ENCODE measurements at places on chromosomes 5 and 9.
A peak's percentile ranks its signal among the peaks of the same experiment; 100 is the strongest.

- no peak overlapping the region for H3K4me3 ChIP-seq
- DNase-seq = no peak
- no peaks in the 10 kb centered on the region for H3K36me3 ChIP-seq
These were observed 369.9 kb downstream of the DNAH5 start for GRCh38 chr5:13574574-13574973.

DNA sequence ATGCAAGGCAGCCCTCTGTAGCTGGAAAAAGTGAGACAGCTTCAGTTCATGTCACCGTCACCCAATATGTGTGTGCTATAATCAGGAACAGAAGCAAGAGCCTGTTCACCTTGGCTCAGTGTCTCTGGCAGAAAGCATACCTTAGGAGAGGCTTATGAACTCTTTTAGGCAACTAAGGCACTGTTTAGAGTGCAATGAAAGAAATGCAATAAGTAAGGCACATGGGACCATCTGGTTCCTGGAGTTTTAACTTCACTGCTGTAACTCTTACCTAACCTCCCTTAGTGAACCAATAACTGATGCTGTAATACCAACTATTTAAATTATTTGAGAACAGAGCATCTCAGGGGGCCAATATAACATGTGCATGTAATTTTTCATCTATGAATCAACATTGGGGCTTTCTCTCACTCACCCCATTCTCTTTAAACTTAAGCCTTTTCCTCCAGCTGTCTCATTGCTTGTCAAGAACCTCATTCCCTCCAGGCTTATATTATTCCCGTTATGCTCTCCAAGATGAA lies 32.4 kb downstream of the C9 start:
- H3K36me3 ChIP-seq = no peaks in the 10 kb centered on the region
- no peak overlapping the region for H3K27ac ChIP-seq
- no peaks in the 10 kb centered on the region for H3K27me3 ChIP-seq
- H3K4me3 ChIP-seq = no peak overlapping the region

GRCh38 chr5:88890070-88890781 lies 7.2 kb upstream of the MEF2C start:
- H3K4me1 ChIP-seq = peaks cover 39% of the 10 kb centered on the region
- H3K4me3 ChIP-seq = peak overlapping the region; percentile 52
- peaks cover 15% of the 10 kb centered on the region for H3K27me3 ChIP-seq
- DNase-seq = no peak

- no peaks in the 10 kb centered on the region for H3K27me3 ChIP-seq
- H3K36me3 ChIP-seq = no peaks in the 10 kb centered on the region
- H3K4me3 ChIP-seq = no peak overlapping the region
These were observed 4.1 kb downstream of the NR6A1 start for GRCh38 chr9:124766815-124767554.

- H3K36me3 ChIP-seq = peaks cover 80% of the 10 kb centered on the region
- H3K4me3 ChIP-seq = no peak overlapping the region
- H3K27ac ChIP-seq = no peak overlapping the region
- H3K27me3 ChIP-seq = no peaks in the 10 kb centered on the region
- no peak for DNase-seq
- no peaks in the 10 kb centered on the region for H3K4me1 ChIP-seq
These were observed 13.1 kb downstream of the TLN1 start for GRCh38 chr9:35718721-35719511.

DNA sequence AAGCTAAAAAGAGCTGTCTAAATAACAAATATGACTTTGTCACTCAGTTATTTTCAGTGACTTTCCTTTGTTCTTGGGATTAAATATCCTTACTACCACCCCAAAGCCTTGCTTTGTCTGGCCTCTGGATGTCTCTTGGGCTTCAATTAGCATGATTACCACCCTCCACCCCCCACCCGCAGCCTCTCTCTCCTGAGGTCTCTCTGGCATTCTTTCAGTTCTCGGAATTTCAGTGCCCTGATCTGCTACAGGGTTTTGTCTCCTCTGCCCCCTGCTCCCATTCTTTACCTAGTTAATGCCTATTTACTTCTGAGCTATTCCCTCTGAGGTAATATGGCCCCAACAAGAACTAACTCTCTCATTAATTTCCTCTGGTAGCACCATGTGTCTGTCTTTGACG lies 376.4 kb downstream of the DEPDC1B start:
- no peak for DNase-seq
- H3K4me1 ChIP-seq = no peaks in the 10 kb centered on the region
- H3K4me3 ChIP-seq = no peak overlapping the region
- no peaks in the 10 kb centered on the region for H3K36me3 ChIP-seq

DNA sequence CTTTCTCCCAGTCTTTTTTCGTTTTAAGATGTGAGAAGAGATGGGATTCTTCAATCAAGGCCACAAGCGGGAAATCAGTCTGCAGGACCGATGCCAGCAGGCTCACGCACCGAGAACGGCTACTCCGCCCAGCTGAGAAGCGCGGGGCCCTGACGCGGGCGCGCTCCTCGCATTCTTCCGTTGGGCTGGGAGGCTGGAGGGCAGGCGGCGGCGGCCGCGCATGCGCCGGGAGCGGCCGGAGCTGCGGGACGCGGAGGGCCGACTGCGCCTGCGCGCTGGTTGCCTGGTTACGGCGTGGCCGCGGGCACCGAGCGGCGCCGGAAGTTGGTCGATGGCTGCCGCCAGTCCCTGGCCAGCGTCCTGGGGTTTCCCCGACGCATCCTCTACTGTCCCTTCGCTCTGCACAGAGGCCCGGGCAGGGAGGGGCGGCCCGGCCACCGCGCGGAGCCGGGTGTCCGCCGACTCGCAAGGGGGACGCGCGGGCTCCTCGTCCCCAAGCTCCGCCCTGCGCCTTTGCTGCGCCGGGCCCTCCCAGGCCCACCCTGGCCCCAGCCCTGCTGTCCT lies 831 bp upstream of the SEC16A start:
- peak overlapping the region; percentile 100 for H3K27ac ChIP-seq
- peaks cover 54% of the 10 kb centered on the region for H3K4me1 ChIP-seq
- peaks cover 12% of the 10 kb centered on the region for H3K36me3 ChIP-seq

DNA sequence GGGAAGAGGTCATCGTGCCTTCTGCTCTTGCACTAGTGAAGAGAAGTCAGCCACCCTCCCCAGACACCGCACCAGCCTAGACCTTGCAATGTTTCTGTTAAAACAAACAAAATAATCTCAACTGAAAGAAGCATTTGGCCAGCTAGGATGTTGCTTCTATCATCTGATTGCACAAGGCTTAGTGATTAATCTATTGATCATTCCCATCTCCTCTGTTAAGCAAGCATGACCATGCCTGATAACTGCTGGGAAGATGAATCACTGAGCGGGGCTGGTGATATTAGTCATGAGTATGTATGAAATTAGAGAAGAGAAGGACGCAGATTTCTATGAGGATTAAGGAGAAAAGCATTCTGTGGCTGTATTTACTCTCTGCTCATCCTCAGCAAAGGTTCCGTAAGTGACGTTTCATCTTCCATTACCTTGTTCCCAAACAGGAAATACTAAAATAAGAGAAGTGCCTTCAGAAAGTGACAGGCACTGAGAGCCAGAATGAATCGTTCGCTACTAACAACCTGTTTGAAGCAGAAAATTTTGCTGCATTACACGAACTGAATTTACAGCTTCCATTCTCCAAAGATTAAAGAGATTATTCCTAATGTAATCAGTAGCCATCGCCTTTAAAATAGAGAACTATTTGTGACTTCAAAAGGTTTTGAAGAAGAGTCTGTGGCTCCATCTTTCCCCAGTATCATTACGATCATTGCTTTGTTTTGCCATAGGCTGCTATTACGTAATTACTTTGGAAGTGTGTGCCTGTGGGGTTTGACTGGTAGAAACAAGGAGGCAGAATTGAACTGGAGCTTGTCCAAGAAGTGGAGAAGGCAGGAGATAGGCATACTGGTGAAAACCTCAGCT lies 219.1 kb downstream of the MED10 start:
- H3K27ac ChIP-seq = no peak overlapping the region
- H3K36me3 ChIP-seq = no peaks in the 10 kb centered on the region

- H3K36me3 ChIP-seq = no peaks in the 10 kb centered on the region
- no peaks in the 10 kb centered on the region for H3K4me1 ChIP-seq
- no peak for DNase-seq
- no peak overlapping the region for H3K27ac ChIP-seq
- H3K27me3 ChIP-seq = no peaks in the 10 kb centered on the region
- H3K4me3 ChIP-seq = no peak overlapping the region
These were observed 93.3 kb upstream of the RAI14 start for GRCh38 chr5:34562791-34563190.

GRCh38 chr5:142432369-142432863 lies 107.6 kb upstream of the SPRY4 start:
- peaks cover 10% of the 10 kb centered on the region for H3K4me1 ChIP-seq
- no peaks in the 10 kb centered on the region for H3K36me3 ChIP-seq

GRCh38 chr5:5638211-5638610 lies 215.7 kb downstream of the ICE1 start:
- DNase-seq = no peak
- no peak overlapping the region for H3K27ac ChIP-seq
- no peak overlapping the region for H3K4me3 ChIP-seq
- no peaks in the 10 kb centered on the region for H3K27me3 ChIP-seq

- no peaks in the 10 kb centered on the region for H3K4me1 ChIP-seq
- H3K36me3 ChIP-seq = no peaks in the 10 kb centered on the region
- no peak overlapping the region for H3K27ac ChIP-seq
- no peak for DNase-seq
- no peaks in the 10 kb centered on the region for H3K27me3 ChIP-seq
These were observed 25.8 kb upstream of the FRRS1L start for GRCh38 chr9:109192732-109193361.

DNA sequence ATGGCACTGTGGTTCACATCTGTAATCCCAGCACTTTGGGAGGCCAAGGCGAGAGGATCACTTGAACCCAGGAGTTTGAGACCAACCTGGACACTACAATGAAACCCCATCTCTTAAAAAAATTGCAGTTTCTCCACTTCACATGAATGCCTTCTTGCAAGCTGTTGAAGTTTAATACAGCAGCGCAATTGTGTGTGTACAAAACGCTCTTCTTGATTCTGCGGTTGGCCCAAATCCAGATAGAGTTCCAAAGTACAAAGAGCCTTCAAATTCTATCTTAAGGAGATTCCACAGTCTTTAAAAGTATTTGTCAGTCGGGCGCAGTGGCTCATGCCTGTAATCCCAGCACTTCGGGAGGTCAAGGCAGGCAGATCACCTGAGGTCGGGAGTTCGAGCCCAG lies 9.3 kb upstream of the SETX start:
- no peaks in the 10 kb centered on the region for H3K36me3 ChIP-seq
- peaks cover 24% of the 10 kb centered on the region for H3K4me1 ChIP-seq
- no peak overlapping the region for H3K4me3 ChIP-seq
- no peaks in the 10 kb centered on the region for H3K27me3 ChIP-seq

DNA sequence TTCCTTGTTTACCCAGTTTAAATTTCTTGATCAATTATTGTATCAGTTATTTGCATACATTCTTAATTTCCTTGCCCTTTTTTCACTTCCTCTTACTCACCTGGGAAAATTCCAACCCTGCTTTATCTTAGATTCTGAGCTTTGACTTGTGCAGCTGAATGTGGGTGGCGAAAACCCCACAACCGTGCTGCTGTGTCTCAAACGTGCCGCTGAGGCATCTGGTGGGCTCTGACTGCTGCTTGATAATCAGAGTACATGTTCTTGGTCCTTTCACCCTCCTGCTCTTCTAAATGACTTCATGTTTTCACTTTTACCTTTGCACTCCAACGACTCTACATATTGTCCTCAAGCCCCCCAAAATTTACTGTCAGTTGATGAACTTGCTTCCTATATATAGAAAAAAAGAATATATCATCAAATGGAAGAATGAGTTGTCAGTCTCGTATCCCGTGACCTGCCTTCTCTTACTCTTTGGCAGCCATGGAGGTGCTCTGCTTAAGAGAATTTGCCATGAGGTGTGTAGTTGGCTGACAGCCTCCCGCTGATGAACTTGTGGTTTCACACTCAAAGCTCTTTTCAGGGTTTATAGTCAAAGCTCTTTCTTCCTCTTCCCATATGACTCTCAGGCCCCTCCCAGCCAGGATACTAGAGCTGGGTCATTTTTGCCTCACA lies 14.0 kb upstream of the JAK2 start:
- no peaks in the 10 kb centered on the region for H3K4me1 ChIP-seq
- no peak overlapping the region for H3K27ac ChIP-seq
- no peaks in the 10 kb centered on the region for H3K36me3 ChIP-seq
- no peaks in the 10 kb centered on the region for H3K27me3 ChIP-seq
- H3K4me3 ChIP-seq = no peak overlapping the region

- DNase-seq = no peak
- H3K4me3 ChIP-seq = no peak overlapping the region
- H3K36me3 ChIP-seq = no peaks in the 10 kb centered on the region
- no peaks in the 10 kb centered on the region for H3K4me1 ChIP-seq
- no peaks in the 10 kb centered on the region for H3K27me3 ChIP-seq
These were observed 799.9 kb upstream of the TYRP1 start for GRCh38 chr9:11893331-11893730.

- no peak overlapping the region for H3K27ac ChIP-seq
- H3K4me1 ChIP-seq = no peaks in the 10 kb centered on the region
- H3K4me3 ChIP-seq = no peak overlapping the region
- no peaks in the 10 kb centered on the region for H3K27me3 ChIP-seq
- no peak for DNase-seq
- H3K36me3 ChIP-seq = no peaks in the 10 kb centered on the region
These were observed 951.9 kb upstream of the DMAC1 start for GRCh38 chr9:8751406-8751930.

- H3K27ac ChIP-seq = no peak overlapping the region
- no peaks in the 10 kb centered on the region for H3K4me1 ChIP-seq
- no peak for DNase-seq
- no peak overlapping the region for H3K4me3 ChIP-seq
- H3K36me3 ChIP-seq = no peaks in the 10 kb centered on the region
- no peaks in the 10 kb centered on the region for H3K27me3 ChIP-seq
These were observed 165.6 kb downstream of the YTHDC2 start for GRCh38 chr5:113678924-113679575.

- DNase-seq = no peak
- no peaks in the 10 kb centered on the region for H3K36me3 ChIP-seq
- H3K27ac ChIP-seq = no peak overlapping the region
- H3K4me3 ChIP-seq = no peak overlapping the region
- no peaks in the 10 kb centered on the region for H3K27me3 ChIP-seq
These were observed 236.5 kb downstream of the DRD1 start for GRCh38 chr5:175207321-175208040.

DNA sequence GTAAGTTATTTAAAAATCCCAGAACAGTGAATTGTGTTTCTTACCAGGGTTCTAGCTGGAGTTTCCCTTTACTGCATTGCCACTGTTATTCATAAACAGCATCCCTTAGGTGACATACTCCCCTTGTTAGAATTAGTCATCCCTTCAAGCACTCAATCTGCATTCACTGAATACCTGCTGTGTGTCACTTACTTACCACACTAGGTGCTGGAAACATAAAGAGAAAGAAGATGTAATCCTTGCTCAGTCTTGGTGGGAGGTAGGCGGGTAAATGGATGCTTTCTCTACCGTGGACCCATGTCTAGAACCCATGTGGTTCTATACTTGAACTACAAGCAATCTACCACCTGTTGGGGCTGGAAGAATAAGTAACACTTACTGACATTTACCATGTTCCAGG lies 371.6 kb downstream of the KDM4C start:
- H3K4me1 ChIP-seq = no peaks in the 10 kb centered on the region
- H3K36me3 ChIP-seq = peaks cover 3% of the 10 kb centered on the region
- no peaks in the 10 kb centered on the region for H3K27me3 ChIP-seq
- DNase-seq = no peak
- no peak overlapping the region for H3K27ac ChIP-seq

GRCh38 chr5:43602461-43603343 lies at the start of gene NNT:
Gene NNT, plus strand, starts transcription at chr5:43603180. Its CDS starts 6,016 bp downstream, at chr5:43609196.
- H3K4me1 ChIP-seq = peaks cover 35% of the 10 kb centered on the region
- no peaks in the 10 kb centered on the region for H3K27me3 ChIP-seq
- peak; percentile 19 for DNase-seq
- H3K27ac ChIP-seq = peak within 1 kb of the TSS; percentile 92
- H3K4me3 ChIP-seq = peak within 1 kb of the TSS; percentile 87

GRCh38 chr5:163563112-163563511 lies 57.7 kb downstream of the MAT2B start:
- H3K36me3 ChIP-seq = no peaks in the 10 kb centered on the region
- no peaks in the 10 kb centered on the region for H3K27me3 ChIP-seq
- peaks cover 10% of the 10 kb centered on the region for H3K4me1 ChIP-seq
- H3K4me3 ChIP-seq = no peak overlapping the region
